ENCODE measurements at places on chromosomes 5 and 9.

GRCh38 chr5:23579566-23579965 is 72.2 kb downstream of the PRDM9 start:
- DNase-seq, result no peak

- DNase-seq, result no peak
Observed at GRCh38 chr9:136313111-136314055, 9.5 kb upstream of the CCDC187 start.

GRCh38 chr5:91607675-91608074 is 224.6 kb upstream of the ARRDC3 start:
- no peak for DNase-seq

- no peak for DNase-seq
Observed at GRCh38 chr9:2818804-2819121, 25.1 kb downstream of the PUM3 start.

GRCh38 chr5:95903838-95904237 is 57.8 kb downstream of the ELL2 start:
- DNase-seq, result no peak

- DNase-seq, result no peak
Observed at GRCh38 chr5:35626108-35626507, 8.4 kb downstream of the SPEF2 start.

- DNase-seq, result no peak
Observed at GRCh38 chr5:16700081-16700480, 83.3 kb upstream of the RETREG1 start.

- no peak for DNase-seq
Observed at GRCh38 chr9:136614967-136615623, 47.6 kb upstream of the EGFL7 start.

DNA sequence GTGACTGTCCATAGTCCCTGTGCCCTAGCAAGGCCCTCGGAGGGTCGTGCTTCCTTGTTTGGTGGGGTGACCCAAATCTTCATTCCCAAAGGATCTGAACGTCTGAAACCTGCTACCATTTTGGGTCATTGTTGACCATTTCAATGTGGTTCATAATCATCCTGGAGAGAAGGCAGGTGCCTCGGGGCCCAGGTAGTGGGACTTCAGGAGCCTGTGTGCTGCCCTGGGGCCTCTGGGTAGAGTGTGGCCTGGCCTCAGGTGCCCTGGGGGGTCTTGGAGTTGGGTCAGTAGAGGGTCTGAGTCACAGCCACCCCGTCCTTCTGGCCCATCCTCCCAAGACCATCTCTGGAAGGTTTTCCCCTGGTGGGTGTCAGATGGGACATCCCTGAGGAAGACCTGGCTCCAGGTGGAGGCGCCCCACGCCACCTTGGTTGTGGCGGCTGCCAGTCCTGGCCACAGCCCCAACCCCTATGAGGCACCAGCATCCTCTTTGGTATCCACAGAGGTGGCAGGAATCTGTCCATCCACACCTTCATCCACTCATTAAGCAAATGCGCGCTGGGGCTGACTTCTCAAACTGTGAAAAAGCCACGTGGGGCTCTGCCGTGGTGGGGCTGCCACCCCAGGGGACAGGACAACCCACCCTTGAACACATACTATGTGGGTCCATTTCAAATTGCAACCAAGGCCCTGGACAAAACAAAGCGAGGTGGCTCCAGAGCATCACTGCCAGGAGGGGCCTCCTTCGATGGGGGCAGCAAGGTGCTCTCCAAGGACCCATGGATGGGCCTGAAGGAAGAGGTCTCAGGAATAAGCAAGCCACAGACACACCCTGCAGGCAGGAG is 41.6 kb upstream of the FCN1 start:
- peak; percentile 56 for DNase-seq

GRCh38 chr5:124477577-124477976 is 268.9 kb downstream of the ZNF608 start:
- DNase-seq, result no peak

GRCh38 chr5:176359658-176360057 is 1.9 kb downstream of the KIAA1191 start:
- no peak for DNase-seq

- no peak for DNase-seq
Observed at GRCh38 chr5:7690557-7690956, 160.4 kb downstream of the CFAP90 start.

- DNase-seq, result no peak
Observed at GRCh38 chr5:34941936-34942335, 12.6 kb downstream of the DNAJC21 start.

DNA sequence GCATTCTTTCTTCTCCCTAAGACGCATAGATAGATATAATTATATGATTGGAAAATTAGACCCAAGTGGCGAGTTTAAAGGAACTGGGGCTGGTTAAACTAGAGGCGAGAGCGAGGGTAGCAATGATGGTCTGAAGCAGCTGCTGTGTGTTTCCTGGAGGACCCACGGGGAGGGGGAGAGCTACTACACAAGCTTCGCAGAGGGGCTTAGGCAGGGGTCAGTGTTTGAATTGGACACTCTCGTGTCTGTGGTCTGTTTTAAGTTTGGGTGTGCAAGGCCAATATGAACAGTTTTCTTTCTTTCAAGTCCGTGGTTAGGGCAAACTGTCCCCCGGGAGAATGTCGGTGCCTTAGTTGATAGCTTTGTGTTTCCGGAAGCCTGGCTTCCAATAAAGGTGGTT is 43.1 kb downstream of the PDZD2 start:
- DNase-seq, result no peak

GRCh38 chr5:113117543-113118115 is 141.0 kb downstream of the DCP2 start:
- no peak for DNase-seq

DNA sequence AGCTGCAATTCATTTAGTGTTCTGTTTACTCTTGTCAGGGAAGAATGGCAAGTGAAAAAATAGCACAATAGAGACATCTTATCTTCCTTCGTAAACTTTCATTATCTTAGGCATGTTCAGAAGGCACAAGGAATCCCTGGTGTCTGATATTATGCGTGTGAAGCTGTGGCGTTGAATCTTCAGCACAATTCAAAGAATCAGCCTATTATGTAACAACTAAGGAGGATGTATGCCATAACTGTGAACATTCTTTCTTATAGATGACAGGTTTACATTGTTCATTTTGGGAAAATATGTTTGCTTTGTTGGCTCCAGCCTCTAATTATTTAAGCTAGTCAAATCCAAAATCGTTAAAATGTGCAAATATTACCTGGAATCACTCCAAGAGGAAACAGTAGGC is 446.1 kb downstream of the ANXA1 start:
- no peak for DNase-seq

DNA sequence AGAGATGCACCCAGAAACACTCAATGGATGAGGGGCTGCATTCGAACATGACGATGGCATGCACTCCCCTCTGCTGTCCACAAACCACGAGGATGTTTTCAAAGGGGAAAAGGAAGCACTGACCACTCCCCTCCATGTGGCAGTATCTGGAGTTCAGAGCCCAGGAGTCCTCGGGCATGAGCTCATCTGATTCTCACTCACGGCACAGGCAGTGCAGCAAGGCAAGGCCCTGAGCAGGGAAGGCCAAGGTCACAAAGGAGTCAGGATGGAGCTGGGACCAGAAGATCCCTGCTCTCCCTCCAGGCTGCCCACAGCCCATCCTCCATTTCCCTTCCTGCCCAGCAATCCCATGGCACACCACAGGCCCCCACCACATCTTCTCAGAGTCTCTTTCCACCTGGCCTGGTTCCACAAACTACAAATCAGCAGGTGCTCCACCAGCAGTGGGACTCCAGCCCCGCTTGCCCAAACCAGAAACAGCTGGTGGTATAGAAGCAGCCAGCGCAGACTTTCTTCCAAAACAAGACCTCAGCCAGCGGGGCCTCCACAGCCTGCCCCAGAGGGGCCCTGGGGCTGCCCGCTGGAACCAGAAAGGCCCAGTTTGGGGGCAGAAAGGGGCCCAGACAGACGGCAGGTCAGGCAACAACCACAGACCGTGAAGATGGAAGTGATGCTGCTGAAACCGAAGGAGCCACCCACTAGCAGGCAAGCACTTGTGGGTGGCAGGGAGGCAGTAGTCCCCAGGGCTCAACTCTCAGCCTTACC is 12.2 kb downstream of the TNIP1 start:
- no peak for DNase-seq

DNA sequence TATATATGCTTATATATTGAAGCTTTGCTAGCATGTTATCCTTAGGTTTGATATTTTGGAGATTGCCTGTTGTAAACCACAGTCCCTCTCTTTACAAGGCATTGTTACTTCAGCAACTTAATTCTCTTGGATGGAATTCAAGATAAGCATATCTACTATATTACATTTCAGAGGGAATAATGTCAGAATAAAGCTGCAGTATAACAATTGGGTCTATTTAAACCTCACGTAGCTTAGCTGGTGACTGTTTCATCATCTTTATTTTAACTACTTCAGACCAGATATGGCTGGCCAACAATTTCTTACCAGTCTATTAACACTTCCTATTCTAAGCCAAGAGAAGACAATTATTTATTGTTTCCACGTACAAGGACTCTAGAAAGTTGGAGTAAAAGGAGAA is 27.1 kb downstream of the ZCCHC10 start:
- no peak for DNase-seq

- no peak for DNase-seq
Observed at GRCh38 chr5:102414448-102414847, 84.4 kb downstream of the SLCO6A1 start.
